Naive thymus-derived CD8-positive, alpha-beta T cell (primary cell): ENCODE measurements at places on chromosomes 6 and 20.

DNA sequence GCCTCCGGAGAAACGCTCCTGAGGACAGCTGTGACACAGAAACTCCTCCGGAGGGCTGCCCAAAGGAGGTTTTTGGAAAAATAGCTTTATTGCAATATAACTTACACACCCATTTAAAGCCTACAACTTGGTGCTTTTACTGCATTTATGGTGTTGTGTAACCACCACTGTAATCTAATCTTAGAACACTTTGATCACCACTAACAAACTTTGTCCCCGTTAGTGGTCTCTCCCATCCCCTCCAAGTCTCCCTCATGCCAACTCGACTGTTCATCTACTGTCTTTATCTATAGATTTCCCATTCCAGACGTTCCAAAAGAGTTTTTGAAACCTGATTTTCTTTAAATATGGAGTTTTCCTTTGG is 62.8 kb downstream of the SYNJ2 start:
- no peak for DNase-seq

DNA sequence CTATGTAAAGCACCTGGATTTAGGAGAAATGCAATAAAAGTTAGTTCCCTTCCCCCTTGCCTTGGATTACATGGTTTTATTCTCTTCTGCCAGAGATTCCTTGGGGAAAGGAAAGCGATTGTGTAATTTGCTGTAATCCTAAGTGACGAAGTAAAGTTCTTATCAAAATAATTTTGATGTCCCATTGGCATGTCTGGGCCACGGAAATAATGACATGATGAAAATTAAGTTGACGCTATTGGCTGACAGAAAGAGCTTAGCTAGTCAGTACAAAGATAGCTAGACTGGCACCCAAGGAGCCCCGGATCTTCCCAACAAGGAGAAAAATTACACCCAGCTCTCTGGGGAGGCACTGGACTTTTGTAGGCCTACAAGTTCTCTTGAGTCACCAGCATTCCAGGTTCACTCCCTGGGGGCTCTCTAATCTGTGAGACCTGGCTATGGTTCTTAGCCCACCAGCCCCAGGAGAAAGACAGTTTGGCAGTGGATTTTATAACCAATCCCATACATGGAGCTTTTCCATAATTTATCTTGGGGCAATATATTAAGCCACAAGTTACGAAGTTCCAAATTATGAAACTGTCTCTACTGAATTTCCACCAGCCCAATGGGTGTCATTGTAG is 59.9 kb downstream of the FOXA2 start:
- no peak for DNase-seq

DNA sequence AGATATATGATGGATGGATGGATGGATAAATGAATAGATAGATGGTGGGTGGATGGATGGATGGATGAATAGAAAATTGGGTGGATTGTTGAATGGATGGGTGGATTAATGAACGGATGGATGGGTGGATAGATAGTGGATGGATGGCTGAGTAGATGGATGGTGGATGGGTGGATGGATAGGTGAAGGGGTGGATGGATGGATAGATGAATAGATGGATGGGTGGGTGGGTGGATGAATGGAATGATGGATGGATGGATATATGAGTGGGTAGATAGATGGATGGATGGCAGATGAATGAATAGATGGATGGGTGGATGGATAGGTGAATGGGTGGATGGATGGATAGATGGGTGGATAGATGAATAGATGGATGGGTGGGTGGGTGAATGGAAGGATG is 80.7 kb upstream of the NEDD9 start:
- DNase-seq: no peak

DNA sequence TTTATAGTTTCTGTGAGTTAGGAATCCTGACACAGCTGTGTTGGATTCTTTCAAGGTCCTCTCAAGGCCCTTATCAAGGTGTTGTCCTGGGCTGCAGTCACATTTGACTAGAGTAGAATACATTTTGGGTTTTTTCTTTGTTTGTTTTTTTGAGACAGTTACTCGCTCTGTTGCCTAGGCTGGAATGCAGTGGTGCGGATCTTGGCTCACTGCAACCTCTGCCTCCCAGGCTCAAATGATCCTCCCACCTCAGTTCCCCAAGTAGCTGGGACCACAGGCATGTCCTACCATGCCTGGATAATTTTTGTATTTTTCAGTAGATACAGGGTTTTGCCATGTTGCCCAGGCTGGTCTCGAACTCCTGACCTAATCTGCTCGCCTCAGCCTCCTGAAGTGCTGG is 15.7 kb downstream of the NFYA start:
- no peak for DNase-seq
